ENCODE measurements at places on chromosomes 5 and 9. TPM values are rescaled to one million over a fixed set of nuclear protein-coding genes. Genes with fewer than 3 reads are reported as not detected.

DNA sequence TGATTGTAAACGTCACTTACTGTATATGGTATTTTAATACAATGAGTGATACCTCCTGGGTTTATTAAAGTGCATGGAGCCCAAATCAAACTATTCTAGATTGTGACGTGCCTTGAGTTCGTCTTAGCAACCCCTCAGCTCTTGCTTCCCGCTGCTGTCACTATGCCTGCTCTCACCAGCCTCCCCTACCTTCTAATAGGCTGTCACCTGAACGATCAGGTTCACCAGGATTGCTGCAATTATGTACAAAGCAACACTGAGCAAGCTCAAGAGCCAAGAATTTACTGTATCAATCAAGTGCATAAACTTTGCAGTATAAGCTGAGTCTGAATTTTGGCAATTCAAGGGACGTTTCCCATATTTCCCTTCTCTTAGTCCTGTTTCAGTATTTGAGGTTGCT, 3.0 kb downstream of the LECT2 start:
- no peaks in the 10 kb centered on the region for H3K4me1 ChIP-seq
- peaks cover 10% of the 10 kb centered on the region for H3K36me3 ChIP-seq
- H3K27me3 ChIP-seq = no peaks in the 10 kb centered on the region

DNA sequence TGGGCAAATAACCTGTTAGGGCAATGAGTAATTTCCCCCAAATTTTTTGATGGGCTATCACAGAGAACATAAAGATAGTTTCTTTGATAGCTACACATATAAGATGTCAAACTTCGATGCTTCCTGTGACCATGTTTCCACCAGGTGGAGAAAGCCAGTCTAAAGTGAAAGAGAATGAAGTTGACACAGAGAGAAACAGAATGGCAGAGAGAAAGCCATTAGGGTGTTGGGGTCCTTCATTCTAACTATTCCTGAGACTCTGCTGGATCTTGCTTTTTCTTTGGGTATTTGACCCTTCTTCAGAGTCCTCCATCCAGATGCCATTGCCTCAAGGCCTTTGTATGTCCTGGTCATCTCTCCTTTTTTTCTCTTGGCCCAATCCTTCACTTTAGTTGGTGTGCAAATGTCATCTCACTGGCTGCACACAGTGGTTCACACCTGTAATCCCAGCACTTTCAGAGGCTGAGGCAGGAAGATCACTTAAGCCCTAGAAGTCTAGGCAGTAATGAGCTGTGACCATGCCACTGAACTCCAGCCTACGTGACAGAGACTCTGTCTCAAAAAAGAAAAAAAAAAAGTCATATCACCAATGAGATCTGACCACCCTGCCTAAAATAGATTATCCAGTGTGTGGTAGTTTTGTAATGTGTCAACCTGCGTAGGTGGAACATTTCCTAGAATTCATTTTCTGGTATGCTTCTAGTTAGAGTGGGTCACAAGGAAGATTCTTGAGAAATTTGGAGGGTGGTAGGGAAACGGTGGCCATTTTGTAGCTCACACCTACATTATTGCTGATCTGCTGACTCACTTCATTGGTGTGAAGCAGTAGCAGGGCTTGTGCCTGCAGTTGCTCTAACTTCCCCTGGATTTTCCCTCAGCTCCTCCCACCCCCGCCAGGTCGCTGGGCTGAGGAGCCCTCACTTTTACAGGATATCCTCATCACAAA, 20.8 kb upstream of the KIF2A start:
- DNase-seq = no peak
- no peaks in the 10 kb centered on the region for H3K4me1 ChIP-seq
- no peak overlapping the region for H3K4me3 ChIP-seq
- no peak overlapping the region for H3K27ac ChIP-seq
- H3K27me3 ChIP-seq = no peaks in the 10 kb centered on the region
- no peaks in the 10 kb centered on the region for H3K36me3 ChIP-seq

DNA sequence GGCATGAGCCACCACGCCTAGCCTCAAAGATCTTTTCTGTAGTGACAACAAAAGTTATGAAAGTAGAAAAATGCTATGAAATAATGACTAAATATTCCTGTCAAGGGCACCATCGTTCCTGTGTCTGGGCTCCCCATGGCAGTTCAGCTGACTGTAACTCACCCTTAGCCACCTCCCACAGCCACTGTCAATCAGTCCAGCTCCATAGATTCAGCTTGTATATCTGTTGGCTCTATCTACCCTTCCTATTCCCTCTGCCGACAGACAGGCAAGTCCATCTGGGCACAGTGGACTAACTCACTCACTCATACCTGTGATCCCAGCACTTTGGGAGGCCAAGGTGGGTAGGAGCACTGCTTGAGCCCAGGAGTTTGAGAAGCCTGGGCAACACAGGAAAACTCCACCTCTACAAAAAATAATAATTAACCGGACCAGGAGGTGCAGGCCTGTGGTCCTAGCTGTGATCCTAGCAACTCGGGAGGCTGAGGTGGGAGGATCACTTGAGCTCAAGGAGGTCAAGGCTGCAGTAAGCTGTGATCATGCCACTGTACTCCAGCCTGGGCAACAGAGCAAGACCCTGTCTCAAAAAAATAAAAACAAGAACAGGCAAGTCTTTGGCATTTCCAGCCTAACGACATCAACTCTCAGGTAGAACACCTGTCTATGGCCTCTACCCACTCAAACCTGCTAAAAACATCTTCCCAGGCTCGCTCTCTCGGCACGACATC, 6.2 kb downstream of the CAMSAP1 start:
- H3K4me1 ChIP-seq = peaks cover 9% of the 10 kb centered on the region
- H3K4me3 ChIP-seq = no peak overlapping the region
- no peak overlapping the region for H3K27ac ChIP-seq
- no peaks in the 10 kb centered on the region for H3K27me3 ChIP-seq
- peaks cover 9% of the 10 kb centered on the region for H3K36me3 ChIP-seq

GRCh38 chr9:16043756-16044578, 491.1 kb downstream of the CCDC171 start:
- no peak overlapping the region for H3K4me3 ChIP-seq
- DNase-seq = no peak
- H3K27me3 ChIP-seq = no peaks in the 10 kb centered on the region
- H3K27ac ChIP-seq = no peak overlapping the region
- no peaks in the 10 kb centered on the region for H3K36me3 ChIP-seq

PALM2AKAP2 gene
- 3.6 TPM for polyA plus RNA-seq

DNA sequence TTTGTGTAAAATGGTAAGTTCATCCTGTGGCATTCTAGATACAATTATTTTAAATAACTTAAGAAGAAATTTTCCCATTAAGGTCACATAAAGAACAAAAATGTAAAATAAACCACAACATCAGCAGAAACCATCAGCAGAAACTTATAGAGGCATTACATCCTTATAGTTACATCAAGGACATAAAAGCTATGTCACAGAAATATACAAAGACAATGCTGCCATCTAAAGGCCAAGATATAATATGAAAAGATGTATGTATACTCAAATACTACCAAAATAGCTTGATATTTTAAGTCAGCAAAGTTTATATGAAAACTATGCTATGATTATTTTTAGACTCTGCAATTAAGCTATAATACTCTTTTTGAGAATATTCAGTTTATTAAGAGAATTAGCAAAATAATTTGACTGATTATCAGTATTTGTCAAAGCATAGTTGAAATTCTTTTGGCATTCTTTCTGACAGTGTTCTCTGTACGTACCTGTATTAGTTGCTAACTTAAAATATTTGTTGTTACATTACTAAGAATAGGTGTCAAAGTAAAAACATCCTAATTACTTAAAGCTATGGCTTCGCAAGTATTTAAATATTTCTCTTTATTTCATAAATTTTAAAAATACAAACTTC, 36.2 kb downstream of the FBXL17 start:
- DNase-seq = peak; percentile 12
- H3K4me3 ChIP-seq = no peak overlapping the region
- no peaks in the 10 kb centered on the region for H3K27me3 ChIP-seq
- H3K27ac ChIP-seq = no peak overlapping the region
- peaks cover 17% of the 10 kb centered on the region for H3K36me3 ChIP-seq

NFIB gene
- polyA plus RNA-seq = 8.1 TPM

GRCh38 chr9:121317737-121318630, 50.0 kb downstream of the GSN start:
- peaks cover 27% of the 10 kb centered on the region for H3K36me3 ChIP-seq
- H3K4me1 ChIP-seq = no peaks in the 10 kb centered on the region
- H3K4me3 ChIP-seq = no peak overlapping the region
- H3K27ac ChIP-seq = no peak overlapping the region
- DNase-seq = no peak

DNA sequence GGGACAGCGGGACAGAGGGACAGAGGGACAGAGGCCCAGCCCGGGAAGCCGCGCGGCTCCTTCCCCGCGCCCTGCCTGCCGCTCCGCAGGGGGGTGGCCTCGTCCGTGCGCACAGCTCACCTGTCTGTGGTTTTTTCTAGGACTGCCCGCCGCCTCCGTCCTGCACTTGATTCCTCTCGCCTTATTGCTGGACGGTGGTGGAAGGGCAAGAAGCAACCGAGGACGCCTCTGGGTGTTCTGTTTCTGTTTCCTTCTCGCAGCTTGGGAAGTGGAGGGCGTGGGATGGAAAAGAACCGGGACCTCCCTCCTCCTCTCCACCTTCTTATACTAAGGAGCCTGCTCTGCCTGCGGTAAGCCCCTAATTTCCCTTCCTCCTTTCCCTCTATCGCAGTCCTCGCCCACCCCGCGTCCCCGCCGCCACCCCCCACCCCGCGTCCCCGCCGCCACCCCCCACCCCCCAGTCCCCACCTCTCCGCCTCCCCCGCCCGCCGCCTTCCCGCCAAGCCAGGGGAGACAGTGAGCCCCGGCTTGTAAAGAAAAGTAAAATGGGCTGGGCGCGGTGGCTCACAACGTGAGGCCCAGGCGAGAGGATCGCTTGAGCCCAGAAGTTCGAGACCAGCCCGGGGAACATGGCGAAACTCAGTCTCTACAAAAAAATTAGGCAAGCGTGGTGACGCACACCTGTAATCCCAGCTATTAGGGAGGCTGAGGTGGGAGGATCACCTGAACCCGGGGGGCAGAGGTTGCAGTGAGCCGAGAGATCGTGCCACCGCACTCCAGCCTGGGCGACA, 9.6 kb upstream of the FLT4 start:
- no peaks in the 10 kb centered on the region for H3K4me1 ChIP-seq
- peaks cover 9% of the 10 kb centered on the region for H3K27me3 ChIP-seq
- no peak overlapping the region for H3K4me3 ChIP-seq
- no peaks in the 10 kb centered on the region for H3K36me3 ChIP-seq

DNA sequence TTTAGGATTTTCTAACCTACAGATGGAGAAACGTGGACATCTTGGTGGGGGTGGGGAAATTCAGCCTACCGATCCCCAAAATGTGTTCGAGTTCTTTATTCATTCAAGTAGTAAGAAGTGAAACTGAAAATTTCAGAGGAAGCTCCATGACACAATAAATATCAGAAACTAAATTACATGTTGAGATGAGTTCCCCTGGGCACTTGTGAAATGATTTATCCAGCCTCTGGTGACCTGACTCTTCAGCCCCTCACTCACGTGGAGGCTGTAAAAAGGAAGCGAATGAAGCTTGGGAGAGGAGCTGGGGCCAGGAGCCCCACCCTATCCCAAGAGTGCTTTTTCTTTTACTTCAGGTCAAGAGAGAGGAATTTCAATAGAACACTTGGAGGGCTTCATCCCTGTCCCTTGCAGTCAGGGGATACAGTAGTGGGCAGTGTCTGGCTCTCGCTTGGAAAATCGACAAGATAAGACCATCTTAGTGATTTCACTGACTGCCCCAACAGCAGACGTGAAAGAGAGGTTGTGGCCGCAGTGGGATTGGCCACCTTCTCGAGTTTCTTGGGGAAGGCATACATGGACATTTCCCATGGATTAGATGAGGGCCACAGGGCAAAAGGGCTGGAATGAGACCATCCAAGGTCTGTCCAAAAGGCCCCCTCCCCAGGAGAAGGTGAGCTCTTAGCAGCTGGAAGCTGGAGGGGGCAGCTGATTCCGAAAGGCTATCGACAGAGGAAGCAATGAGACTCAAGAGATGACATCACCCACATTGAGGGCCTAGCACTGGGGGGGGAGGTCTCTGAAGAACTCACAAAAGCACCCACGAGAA, 76.8 kb upstream of the SH3PXD2B start:
- no peaks in the 10 kb centered on the region for H3K27me3 ChIP-seq
- no peak for DNase-seq
- peaks cover 18% of the 10 kb centered on the region for H3K4me1 ChIP-seq
- no peaks in the 10 kb centered on the region for H3K36me3 ChIP-seq

ZNF454 gene
- polyA plus RNA-seq = 0.15 TPM

CSF1R gene
- polyA plus RNA-seq = 0.25 TPM

CYLC2 gene
- not detected for polyA plus RNA-seq

DNA sequence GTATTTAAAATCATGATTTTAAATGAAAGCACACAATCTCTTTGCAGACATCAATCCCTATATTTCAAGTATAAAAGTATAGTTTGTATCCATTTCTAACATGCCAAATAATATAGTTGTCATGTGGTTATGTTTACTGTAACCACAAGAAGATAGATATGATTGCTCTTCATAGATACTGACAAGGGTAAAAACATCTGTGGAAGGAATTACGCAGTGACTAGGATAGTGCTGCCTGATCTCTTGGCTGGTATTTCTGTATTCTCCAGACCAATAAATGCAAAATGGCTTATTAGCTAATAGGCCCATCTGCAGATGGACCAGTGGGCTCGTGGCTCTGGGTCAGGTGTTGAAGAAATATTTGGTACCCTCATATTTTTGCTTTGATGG, 34.9 kb upstream of the FBN2 start:
- no peaks in the 10 kb centered on the region for H3K36me3 ChIP-seq
- H3K4me1 ChIP-seq = no peaks in the 10 kb centered on the region
- H3K4me3 ChIP-seq = no peak overlapping the region
- H3K27me3 ChIP-seq = no peaks in the 10 kb centered on the region

DNA sequence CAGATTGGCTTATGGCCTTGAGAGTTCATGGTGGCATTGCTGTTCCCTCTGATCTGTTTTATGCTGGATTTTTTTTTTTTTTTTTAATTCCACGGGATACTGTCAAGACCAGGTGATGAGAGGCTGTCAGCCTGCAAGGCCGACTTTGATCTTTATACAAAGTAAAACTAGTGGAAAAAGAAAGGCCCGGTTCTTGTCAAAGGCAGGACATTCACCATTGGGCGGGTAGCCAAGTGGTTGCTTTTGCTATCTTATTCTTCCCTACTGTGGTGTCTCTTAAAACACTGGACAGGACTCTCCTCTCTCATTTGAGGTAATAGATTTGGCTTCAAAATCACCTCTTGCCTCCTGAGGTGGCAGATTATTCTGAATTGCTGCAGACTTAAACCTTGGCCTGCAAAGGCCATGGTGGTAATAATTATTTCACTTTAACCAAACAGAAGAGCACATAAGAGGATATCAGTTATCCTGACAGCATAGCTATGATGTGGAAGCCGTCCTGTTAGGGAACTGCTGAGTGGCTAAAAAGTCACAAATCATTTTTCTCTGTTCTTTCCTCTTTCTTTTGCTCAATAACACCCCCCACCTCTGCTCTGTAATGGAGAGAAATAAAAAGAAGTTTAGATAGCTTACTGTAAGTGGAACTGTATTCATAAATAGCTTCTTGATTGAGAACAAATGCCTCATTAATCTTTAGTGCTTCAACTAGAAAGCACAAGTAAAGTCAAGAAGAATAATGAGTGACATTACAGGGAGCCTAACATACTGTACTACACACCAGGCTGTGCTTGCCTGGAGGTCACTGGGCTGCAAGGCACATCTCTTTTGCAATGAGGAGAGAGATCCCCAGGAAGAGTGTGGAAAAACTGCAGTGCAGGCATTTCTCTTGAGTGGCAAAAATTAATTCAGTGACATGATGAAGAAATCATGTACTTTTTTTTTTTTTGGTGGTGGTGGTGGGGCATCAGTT, 275.6 kb downstream of the KDM4C start:
- H3K27me3 ChIP-seq = no peaks in the 10 kb centered on the region
- no peaks in the 10 kb centered on the region for H3K36me3 ChIP-seq
- no peaks in the 10 kb centered on the region for H3K4me1 ChIP-seq
- no peak for DNase-seq
